ENCODE measurements at places on chromosomes 7 and 10.

DNA sequence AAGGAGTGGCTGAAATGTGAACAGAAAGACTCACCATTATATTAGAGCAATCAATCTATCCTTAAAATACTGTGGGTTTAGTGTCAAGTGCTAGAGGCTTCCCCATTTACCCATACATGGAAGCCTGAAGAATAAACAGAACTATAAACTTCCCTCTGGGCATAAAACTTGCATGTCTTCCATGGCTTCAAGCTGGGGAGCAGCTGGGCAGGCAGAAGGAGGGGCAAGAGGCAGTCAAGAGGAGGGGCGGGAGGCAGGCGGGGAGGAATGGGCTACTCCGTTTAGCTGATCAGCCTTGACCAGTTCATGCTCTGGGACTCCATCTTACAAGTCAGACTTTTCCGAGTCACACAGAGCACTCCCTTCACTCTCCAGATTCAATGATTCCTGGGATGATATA lies 3.5 kb upstream of the PRSS1 start:
- no peak for DNase-seq

GRCh38 chr10:71998119-71998839 lies 34.1 kb downstream of the CHST3 start:
- DNase-seq = no peak

GRCh38 chr7:157409753-157410727 lies 73.2 kb downstream of the DNAJB6 start:
- DNase-seq = no peak

DNA sequence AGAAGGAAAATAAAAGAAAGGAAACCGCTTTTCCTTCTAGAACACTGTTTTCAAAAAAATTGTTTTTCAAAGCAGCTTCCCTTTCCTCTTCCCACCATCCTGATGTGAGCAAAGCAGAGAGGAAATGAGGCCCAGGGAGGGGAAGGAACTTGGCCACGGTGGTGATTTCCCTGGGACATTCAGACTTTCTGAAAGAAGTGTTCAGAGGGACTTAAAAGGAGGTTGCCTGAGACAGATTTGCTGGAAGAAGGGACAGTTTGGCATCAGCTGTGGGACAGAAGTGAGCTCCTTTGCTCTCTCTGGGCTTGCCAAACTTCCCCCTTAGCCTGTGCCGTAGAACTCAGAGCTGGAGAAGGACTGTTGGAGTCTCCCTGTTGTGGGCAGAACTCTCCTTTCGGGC lies 30.3 kb downstream of the ADCYAP1R1 start:
- DNase-seq = no peak

- DNase-seq = no peak
Measured at GRCh38 chr10:68110027-68110426, 739 bp downstream of the MYPN start.

GRCh38 chr10:7563770-7564169 lies 103.0 kb downstream of the ITIH5 start:
- DNase-seq = no peak

DNA sequence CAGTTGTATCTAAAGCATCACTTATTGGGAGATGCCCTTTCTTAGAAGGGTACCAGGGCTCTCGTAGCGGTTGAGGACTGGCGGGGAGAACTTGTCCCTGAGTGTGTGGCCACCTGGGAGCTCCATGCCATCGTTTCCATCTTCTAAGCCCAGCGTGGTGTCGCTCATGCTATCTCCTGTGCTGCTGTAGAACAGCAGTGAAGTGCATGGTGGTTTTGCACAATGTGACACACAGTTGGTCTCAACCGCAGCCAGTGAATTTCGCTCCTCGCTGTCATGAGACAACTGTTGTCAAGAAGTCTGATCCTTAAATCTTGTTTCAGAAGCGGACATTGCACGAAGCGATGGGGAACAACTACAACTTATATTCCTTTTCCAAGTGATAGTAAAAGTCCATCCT lies 283.4 kb downstream of the GRID1 start:
- DNase-seq = no peak

All from GM10248 (cell line).